Breast epithelium (tissue), 4 donors: ENCODE measurements at places on chromosomes 3 and 15. TPM values are rescaled to one million over a fixed set of nuclear protein-coding genes. Genes with fewer than 3 reads are reported as not detected.

Gene MINDY4B
- not detected for total RNA-seq

- H3K36me3 ChIP-seq, result no peaks in the 10 kb centered on the region
- no peaks in the 10 kb centered on the region for H3K4me1 ChIP-seq
- no peaks in the 10 kb centered on the region for H3K27me3 ChIP-seq
Measured at GRCh38 chr15:27583651-27584050, 515.5 kb downstream of the OCA2 start.

Gene EPHA3
- total RNA-seq, result 3.9 TPM

- H3K4me3 ChIP-seq, result no peak overlapping the region
- H3K36me3 ChIP-seq, result no peaks in the 10 kb centered on the region
- H3K4me1 ChIP-seq, result no peaks in the 10 kb centered on the region
- H3K27ac ChIP-seq, result no peak overlapping the region
- DNase-seq, result no peak
Measured at GRCh38 chr3:102400766-102401165, 34.0 kb upstream of the ZPLD1 start.

- no peak for DNase-seq
- H3K36me3 ChIP-seq, result no peaks in the 10 kb centered on the region
- H3K4me1 ChIP-seq, result no peaks in the 10 kb centered on the region
- H3K27me3 ChIP-seq, result no peaks in the 10 kb centered on the region
- no peak overlapping the region for H3K4me3 ChIP-seq
- no peak overlapping the region for H3K27ac ChIP-seq
Measured at GRCh38 chr3:37984051-37984450, 6.5 kb upstream of the VILL start.

DNA sequence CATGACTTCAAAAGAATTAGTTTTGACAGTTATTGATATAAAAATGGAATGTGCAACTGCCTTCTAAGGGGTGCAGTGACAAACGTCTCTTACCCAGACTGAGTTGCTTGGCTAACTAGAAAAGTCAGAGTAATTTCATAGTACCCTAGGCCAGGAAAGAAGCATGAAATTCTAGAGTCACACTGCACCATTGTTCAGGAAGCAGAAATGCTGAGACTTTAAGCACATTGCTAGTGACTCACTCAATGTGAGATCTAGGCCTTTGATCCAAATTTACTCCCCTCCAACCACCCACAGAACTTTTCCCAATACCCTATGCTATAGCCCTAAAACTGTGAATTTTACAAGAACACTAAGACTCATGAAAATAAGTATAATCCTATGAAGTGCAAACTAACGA, 110.8 kb downstream of the DUT start:
- peaks cover 9% of the 10 kb centered on the region for H3K36me3 ChIP-seq
- H3K27ac ChIP-seq, result no peak overlapping the region
- DNase-seq, result no peak
- no peaks in the 10 kb centered on the region for H3K27me3 ChIP-seq
- no peaks in the 10 kb centered on the region for H3K4me1 ChIP-seq

Gene SAMMSON
- total RNA-seq, result 0.98 TPM

DNA sequence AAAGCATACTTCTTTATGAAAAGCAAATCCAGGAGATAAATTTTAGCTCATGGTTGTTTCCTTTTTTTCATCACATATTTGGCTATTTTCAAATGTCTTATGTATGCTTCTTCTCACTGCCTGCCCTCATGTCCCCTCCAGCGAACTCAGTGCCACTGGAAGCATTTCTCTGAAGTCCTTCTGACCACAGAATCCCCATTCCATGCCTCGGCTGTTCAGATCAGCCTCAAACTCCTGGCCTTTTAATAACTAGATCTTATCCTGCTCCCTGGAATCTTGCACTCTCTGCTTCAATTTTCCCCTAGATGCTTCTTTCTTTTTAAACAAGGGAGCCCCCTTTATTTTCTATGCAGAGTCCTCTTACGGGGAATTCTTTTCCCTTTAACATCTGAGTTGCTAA, 10.1 kb downstream of the ETV5 start:
- H3K4me1 ChIP-seq, result peaks cover 12% of the 10 kb centered on the region
- H3K36me3 ChIP-seq, result no peaks in the 10 kb centered on the region
- H3K27ac ChIP-seq, result peak overlapping the region; percentile 34
- H3K4me3 ChIP-seq, result no peak overlapping the region

DNA sequence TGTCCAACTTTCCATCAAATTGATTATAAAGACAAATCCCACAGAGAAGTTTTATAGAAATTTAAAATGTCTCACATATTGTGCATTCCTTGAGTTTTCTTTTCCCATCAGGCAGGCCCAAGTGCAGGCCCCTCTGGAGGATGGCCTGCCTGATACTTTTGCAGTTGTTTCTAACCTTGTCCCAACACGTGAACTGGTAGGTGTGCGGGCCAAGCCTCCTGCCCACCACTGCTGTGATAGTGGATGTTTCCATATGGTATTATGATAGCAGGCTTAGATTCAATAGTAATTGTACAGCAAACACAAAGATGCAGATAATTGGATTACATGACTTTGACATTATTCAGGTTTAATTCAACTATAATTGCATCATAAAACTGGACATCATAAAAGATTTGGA, 1.4 kb downstream of the P2RY12 start:
- no peak overlapping the region for H3K27ac ChIP-seq
- H3K36me3 ChIP-seq, result no peaks in the 10 kb centered on the region
- H3K4me3 ChIP-seq, result peak overlapping the region; percentile 20
- H3K27me3 ChIP-seq, result no peaks in the 10 kb centered on the region
- no peaks in the 10 kb centered on the region for H3K4me1 ChIP-seq
- DNase-seq, result no peak

DNA sequence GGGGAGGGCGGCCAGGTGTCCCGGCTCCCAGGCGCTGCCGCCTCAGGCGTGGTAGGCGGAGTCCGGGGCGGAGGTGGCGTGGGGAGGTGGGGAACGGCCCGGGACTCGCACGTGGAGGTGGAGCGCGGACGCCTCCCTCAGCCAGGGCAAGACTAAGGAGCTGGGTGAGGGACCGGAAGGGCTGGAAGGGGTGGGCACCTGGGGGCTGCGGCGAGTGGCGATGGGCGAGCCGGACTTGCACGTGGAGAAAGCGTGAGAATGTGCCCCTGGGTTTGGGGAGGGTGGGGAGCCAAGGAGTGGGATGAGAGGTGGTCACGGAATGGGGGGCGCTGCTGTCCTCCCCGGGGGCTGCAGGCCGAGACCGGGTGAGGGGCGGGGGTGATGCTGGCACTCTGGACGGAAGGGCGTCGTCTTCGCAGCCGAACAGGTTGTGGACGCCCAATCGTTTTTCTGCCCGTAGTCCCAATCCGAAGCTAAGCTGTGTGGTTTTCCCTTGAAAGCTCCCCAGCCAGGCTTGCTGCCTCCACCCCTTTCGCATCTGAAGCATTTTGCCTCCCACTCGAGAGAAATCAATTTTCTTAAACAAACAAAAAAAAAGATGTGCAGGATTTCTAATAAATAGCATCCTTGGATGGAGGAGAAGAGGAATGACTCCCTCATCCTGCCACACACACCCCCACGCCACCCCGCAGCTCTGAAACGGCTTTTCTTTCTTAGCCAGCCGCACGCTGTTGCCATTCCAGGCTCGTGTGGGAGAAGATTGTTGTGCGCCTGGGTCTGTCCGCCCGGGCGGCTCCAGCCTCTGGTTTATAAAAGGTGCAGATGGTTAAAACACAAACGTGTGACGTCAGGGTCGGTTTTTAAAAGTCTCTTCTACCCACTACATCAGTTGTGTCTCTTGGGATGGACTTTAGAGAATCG, 62.5 kb upstream of the ANKRD28 start:
- no peaks in the 10 kb centered on the region for H3K4me1 ChIP-seq
- peak overlapping the region; percentile 94 for H3K4me3 ChIP-seq
- H3K36me3 ChIP-seq, result no peaks in the 10 kb centered on the region
- no peaks in the 10 kb centered on the region for H3K27me3 ChIP-seq

- no peaks in the 10 kb centered on the region for H3K36me3 ChIP-seq
- H3K4me3 ChIP-seq, result no peak overlapping the region
- peak; percentile 84 for DNase-seq
- no peaks in the 10 kb centered on the region for H3K27me3 ChIP-seq
- peaks cover 4% of the 10 kb centered on the region for H3K4me1 ChIP-seq
- peak overlapping the region; percentile 88 for H3K27ac ChIP-seq
Measured at GRCh38 chr3:149339931-149340309, 6.5 kb upstream of the TM4SF18 start.

Gene STAB1
- 55.4 TPM for total RNA-seq

Gene LRRC15
- total RNA-seq, result 0.15 TPM

DNA sequence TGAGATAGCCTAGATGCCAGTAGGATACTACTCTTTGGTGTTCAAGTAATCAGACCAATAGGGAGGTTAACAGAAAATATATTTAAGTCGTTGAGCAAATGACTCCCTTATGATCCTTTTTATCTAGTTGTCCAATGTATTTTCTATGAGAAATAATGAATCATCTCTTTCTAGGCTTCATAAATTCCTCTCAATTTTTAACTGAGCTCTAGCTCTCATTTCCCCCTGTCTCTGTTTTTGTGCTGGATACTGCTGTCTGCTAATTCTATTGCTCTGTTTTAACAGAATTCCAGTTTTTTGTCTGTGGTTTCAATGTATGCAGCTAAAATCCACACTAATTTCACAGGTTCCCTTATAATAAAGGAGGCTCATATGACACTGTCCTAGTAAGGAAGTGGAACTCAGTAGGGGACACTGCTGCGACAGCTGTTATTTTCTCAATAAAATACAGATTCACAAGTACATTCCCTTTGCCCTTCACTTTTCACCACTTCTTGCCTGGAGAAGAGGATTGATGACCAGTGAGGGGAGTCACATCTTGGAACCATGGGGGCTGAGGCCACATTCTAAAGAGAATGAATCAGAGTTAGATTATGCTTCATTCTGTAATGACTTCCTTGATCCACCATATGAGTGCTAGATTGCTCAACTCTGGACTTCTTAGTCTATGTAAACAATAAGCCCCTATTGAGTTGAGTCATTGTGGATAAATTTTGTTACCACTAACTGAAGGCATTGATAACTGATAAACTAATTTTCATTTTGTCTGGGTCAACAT, 558.7 kb upstream of the KCNMB2 start:
- H3K27ac ChIP-seq, result no peak overlapping the region
- no peak for DNase-seq
- no peaks in the 10 kb centered on the region for H3K36me3 ChIP-seq
- H3K4me3 ChIP-seq, result no peak overlapping the region

DNA sequence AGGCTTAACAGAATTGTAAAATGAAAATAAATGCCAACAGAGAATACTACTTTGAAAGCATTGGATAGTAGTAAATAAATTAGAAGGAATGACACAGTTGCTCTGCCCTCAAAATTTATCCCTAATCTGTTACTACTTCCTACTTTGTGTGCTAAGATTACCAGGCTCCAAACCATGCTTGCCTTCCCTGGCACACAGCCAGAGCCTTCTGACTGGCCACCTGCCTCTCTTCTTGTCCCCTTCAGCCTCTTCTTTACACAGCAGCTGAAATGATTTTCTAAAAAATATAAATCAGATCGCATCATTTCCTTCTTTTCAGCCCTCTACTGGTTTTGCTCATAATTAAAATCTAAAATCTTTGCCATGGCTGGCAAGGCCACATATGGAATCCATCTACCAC, 334.1 kb downstream of the FHIT start:
- no peak overlapping the region for H3K27ac ChIP-seq
- no peaks in the 10 kb centered on the region for H3K4me1 ChIP-seq
- no peak overlapping the region for H3K4me3 ChIP-seq
- DNase-seq, result no peak

DNA sequence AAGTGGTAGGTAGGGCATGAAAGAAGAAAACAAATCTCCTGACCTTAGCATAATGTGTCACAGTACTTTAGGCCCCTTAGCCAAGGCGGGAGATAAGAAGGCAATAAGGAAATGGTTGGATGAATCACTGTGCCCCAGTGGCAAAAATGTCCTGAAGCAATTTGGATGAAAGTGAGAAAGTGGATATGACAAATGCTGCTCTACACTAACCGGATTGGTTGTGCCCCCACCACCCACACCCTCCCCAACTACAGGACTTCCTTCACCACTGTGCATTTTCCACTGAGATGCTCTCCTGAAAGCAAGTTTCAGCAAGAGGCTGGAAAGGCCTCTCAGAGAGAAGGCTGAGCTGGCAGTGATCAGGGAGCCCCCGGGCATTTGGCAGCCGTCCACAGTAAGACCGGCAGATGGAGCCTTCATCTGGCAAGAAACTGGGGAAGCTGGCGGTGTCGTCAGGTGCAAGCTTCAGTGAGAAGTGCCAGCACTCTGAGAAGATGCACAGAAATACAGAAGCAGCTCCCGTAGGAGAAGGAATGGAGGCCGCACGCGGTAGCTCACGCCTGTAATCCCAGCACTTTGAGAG, 63.8 kb downstream of the ATP1B3 start:
- peak overlapping the region; percentile 69 for H3K27ac ChIP-seq
- no peaks in the 10 kb centered on the region for H3K4me1 ChIP-seq
- H3K27me3 ChIP-seq, result no peaks in the 10 kb centered on the region
- DNase-seq, result peak; percentile 86
- H3K4me3 ChIP-seq, result no peak overlapping the region

DNA sequence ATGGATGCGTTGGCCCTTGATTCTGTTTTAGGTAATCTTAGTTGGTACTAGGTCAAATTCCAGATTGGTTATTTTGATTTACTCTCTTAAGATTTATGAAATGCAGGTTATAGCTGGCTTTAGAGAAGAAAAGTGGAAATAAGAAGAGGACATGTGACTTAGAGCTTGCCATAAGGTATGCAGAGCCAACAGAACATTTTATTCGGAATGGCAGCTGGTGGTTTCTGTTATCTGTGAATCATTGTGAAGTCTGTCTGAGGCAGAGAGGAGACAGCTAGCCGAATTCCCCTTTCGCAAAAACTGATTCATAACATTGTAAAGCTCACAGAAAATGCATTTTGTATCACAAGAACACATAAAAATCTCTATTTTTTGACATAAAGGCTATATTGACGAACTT, 82.1 kb downstream of the FILIP1L start:
- no peak for DNase-seq
- H3K27me3 ChIP-seq, result no peaks in the 10 kb centered on the region
- H3K36me3 ChIP-seq, result no peaks in the 10 kb centered on the region
- no peaks in the 10 kb centered on the region for H3K4me1 ChIP-seq
- no peak overlapping the region for H3K4me3 ChIP-seq

Gene C3orf49
- total RNA-seq, result not detected

Gene IGF2BP2
- 4.9 TPM for total RNA-seq

Gene GOLGA8Q
- 1.9 TPM for total RNA-seq

DNA sequence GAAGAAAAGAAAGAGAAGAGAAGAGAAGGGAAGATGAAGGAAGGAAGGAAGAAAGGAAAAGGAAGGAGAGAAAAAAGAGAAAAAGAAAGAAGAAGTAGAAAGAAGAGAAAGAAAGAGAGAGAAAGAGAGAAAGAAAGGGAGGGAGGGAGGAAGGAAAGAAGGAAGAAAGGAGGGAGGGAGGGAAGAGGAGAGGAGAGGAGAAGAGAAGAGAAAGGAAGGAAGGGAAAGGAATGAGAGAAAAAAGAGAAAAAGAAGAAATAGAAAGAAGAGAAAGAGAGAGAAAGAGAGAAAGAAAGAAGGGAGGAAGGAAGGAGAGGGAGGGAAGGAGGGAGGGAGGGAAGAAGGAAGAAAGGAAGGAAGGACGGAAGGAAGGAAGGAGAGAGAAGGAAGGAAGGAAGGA, 217.9 kb upstream of the POU1F1 start:
- no peaks in the 10 kb centered on the region for H3K27me3 ChIP-seq
- H3K4me3 ChIP-seq, result no peak overlapping the region
- no peak for DNase-seq
- H3K27ac ChIP-seq, result no peak overlapping the region
- H3K4me1 ChIP-seq, result no peaks in the 10 kb centered on the region

Gene TRIM42
- not detected for total RNA-seq

- H3K4me1 ChIP-seq, result no peaks in the 10 kb centered on the region
- no peak overlapping the region for H3K27ac ChIP-seq
- H3K27me3 ChIP-seq, result no peaks in the 10 kb centered on the region
- DNase-seq, result no peak
- H3K36me3 ChIP-seq, result no peaks in the 10 kb centered on the region
Measured at GRCh38 chr3:173780067-173780466, 382.5 kb downstream of the NLGN1 start.

Gene GPR176
- total RNA-seq, result 4.4 TPM

Gene STRIT1
- total RNA-seq, result not detected
